Uterus (tissue), 4 donors: ENCODE measurements at places on chromosomes 6 and 20. TPM values are rescaled to one million over a fixed set of nuclear protein-coding genes. Genes with fewer than 3 reads are reported as not detected.

DNA sequence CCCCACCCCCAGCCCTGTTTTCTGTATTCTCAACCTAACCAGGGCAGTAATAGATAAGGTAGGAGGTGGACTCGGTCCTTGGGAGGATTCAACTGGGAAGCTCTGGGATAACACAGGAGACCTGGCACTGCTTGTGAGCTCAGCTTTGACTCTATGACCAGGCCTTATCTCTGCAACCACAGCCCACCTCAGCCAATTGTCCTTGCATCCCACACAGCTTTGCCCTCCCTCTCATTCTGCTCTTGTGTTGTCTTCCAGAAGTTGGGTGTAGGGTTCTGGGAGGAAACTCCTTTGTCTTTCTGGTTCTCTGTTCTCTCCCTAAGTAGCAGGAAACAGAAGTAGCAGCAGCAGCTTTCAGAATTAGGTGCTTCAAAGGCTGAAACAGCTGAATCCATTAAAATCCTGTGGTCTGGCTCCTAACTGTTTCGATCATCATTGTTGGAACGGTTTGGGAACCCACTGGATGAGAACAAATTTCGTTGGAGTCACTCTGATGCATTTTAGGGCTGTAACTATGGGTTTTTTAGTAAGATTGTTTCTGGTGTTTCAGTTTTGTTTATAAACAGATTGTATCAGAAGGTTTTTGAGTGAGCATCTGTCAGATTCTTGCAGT lies 32.4 kb upstream of the SNX9 start:
- no peak for DNase-seq

GRCh38 chr6:142848156-142848555 lies 96.8 kb downstream of the HIVEP2 start:
- DNase-seq = no peak

DNA sequence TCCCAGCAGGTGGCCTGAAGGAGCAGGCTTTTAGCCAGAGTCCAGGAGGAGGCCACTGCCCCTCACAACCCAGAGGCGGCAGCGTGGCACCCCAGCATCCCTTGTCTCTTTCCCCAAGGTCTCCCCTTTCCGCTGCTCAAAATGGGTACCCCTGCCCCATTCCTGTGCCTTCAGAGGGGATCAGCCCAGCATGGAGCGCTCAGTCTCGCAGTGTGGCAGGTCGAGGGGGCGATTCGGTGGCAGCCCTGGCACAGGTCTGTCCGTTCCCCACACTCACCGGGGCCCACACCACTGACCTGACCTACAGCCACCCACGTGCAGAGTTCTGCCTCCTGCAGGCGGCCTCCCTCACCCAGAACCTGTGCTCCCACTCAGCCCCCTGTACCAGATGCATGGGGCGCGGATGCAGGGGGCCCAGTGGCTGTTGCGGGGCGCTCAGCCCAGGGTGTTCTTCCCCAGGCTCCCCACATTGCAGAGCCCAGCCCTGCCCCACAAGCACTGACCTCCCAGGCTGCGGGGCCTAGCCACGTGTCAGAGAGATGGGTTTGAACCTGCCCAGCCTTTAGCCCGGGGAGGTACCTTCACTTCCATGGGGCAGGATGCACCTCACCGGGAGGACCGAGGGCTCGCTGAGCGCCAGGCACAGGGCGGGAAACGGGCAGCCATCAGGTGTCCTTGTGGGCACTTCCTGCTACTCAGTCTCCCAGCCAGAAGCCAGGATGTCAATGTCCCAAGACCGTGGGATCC lies 41.8 kb downstream of the DSTN start:
- DNase-seq = no peak

GRCh38 chr6:96151707-96152106 lies 135.9 kb downstream of the FUT9 start:
- no peak for DNase-seq

DNA sequence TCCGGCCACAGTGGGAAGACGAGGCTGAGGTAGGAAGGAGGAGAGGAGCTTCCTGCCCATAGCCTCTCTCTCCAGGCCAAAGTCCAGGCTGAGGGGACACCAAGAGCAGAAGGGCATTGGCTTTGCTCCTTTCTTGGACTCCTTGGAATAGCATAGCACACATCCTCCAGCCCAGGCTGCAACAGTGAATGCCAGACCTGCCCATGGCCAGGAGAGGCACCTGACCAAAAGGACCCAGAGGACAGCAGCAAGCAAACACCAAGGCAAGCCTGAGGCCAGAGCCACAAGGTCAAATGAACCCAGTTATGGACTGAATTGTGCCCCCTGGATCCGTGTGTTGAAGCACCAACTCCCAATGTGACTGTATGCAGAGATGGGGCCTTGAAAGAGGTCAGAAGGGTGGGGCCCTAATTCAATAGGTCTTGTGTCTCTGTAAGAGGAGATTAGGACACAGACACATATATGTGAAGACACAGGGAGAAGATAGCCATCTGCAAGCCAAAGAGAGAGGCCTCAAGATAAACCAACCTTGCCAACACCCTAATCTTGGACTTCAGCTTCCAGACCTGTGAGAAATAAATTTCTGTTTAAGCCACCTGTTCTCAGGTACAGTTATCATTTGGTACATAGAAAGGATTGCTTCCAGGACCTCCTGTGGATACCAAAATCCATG lies 126.5 kb upstream of the NXT1 start:
- no peak for DNase-seq

DNA sequence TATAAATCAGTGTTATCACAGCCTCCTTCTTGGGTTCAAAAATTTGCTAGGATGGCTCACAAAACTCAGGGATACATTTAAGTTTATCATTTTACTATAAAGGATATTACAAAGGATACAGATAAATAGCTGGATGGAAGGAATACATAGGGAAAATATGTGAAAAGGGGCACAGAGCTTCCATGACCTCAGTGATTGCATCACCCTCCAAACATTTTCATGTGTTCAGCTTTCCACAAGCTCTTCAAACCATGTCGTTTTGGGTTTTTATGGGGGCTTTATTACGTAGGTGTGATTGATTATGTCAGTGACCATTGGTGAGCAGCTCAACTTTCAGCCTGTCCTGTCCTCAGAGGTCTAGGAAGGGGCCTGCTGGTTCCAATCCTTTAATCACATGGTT lies 68.0 kb downstream of the CYB5R4 start:
- no peak for DNase-seq

DNA sequence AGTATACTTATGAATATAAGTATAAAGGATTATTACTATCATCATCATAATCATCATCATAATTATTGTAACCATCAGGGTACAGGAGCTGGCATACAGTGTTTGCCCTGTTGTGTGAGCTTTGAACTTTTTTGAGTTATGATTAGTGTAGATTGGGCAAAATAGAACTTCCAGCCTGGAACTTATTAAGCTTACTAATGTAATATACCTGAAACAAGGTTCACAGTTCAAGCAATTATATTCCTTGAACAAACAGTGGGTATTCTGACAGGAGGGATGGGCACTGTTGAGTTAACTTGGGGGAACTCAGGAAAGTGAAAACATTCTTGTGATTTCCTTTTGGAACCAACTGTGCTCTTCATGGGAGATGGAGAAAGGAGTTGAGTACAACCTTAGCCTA lies 680.0 kb downstream of the DOK5 start:
- no peak for DNase-seq

DNA sequence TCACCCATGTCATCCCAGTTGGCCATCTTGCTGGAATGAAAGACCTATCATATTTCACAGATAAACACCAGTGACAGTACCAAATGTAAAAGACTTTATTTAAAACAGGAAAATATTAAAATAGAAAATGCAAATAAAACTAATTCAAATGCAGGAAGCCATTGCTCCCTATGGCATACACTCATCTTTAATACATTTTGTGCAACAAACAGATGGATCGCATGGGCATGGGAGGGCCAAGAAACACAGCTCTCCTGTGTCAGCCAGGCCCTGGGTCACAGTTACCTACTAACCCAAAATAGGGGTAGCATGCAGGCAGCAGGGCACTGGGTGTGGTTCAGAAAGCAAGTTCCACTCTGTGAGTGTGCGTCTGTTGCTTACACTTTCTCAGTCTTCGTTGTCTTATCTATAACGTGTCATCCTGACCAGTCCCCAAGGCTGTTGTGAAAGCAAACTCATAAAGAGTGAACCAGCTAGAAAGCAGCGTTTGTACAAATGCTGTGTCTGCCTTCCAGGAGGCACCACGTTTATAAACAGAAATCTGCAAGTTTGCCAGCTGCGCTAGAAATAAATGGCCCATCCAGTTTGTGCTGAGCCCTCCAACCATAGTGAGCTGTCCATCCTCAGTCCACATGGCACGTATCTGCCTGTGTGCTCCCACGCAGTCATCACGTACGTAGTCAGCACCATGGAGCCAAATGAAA lies 180.5 kb downstream of the SYNDIG1 start:
- DNase-seq = no peak

- no peak for DNase-seq
Measured at GRCh38 chr6:157753291-157753690, 69.8 kb upstream of the SNX9 start.

DNA sequence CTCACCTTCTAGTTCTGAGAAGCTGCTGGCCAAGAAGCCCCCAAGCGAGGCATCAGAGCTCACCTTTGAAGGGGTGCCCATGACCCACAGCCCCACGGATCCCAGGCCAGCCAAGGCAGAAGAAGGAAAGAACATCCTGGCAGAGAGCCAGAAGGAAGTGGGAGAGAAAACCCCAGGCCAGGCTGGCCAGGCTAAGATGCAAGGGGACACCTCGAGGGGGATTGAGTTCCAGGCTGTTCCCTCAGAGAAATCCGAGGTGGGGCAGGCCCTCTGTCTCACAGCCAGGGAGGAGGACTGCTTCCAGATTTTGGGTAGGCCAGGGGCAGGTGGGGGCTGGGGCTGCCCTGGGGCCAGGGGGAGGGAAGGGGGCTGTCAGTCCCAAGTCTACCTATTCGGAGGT lies 2.3 kb downstream of the MYLK2 start:
- DNase-seq = no peak

DNA sequence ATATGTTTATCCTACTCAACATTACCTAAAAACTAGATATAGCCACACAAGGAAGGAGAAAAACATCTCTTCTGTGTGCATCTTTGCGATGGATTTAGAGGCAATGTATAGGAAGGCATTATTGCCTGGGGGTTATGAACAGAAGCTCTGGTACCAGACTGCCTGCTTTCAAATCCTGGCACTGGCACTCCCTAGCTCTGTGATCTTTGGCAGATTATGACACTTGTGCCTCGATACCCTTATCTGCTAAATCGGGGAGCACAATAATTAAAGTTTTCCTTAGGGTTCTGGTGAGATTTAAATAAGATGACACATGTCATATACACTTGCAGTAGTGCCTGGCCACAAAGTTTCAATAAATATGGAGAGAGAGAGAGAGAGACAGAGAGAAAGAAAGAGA lies 53.3 kb downstream of the SYNE1 start:
- no peak for DNase-seq

- DNase-seq = peak; percentile 52
Measured at GRCh38 chr20:1946762-1947534, 46.9 kb downstream of the PDYN start.

GRCh38 chr20:49915118-49915379 lies 280 bp downstream of the SPATA2 start:
- DNase-seq = no peak

DNA sequence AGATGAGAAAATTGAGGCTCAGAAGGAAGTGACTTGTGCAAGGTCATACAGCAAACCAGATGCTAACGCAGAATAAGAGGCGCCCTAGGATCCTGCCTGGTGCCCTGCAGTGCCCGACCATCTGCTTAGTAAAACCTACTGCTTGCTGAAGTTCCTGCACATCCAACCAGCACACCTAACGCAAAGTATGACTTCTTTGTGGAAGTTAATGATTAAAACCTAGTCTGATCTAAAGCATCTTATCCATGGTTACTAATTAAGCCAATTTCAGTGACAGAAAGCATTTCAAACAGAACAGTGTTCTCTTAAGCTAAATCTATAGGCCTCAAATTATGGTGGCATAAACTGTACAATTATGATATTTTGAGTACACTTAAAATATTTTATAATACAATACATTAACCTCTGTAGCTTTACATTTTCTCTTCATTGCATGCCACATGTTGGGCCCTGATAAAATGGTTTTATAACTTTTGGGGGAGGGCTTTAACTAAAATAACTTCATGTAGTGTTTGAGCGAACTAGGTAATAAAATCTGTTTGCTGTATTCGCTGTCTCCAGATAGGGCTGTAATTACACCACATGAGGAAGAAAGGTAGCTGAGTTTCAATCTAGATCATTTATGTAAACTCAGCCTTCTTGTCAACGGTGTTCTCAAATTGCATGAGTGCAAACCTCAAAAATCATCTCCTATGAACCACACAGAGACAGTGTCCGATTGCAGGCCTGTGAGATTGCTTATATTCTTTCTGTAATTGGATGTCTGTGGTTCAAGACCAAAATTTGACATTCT lies 37.5 kb upstream of the BEND3 start:
- DNase-seq = no peak

- no peak for DNase-seq
Measured at GRCh38 chr6:111423055-111423633, 59.9 kb downstream of the REV3L start.

DNA sequence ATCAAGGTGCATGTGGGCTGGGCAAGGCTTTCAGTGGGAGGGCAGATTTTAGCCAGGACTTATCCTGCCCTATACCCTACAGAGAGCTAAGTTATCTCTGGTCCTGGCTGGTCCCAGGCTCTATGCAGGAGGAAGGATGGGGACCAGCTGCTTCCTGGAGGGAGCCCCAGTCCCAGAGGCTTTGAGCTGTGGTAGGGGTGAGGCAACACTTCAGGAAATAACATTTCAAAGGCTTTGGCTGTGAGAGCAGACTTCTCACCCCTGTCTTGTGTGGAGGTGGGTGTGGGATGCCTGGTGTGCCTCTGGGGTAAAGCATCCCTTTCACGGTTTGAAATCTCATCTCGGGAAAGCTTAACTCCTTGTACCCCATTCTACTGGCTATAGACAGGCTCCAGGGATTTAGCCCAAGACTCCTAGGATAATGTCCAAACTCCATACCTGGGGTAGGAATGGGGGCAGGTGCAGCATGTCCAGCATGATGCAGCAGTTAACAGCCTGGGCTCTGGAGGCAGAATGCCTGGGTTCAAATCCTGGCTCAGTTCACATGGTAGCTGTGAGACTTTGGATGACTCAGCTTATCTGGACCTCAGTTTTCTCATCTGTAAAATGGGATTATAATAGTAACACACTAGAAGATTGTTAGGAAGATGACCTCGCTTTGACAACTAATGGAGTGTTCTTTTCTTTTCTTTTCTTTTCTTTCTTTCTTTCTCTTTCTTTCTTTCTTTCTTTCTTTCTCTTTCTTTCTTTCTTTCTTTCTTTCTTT lies 27.5 kb upstream of the SIRPA start:
- no peak for DNase-seq

GRCh38 chr20:17835240-17835933 lies 133.2 kb downstream of the SNX5 start:
- DNase-seq = peak; percentile 70

- DNase-seq = no peak
Measured at GRCh38 chr20:38021087-38021772, 12.0 kb downstream of the TTI1 start.

- no peak for DNase-seq
Measured at GRCh38 chr20:38132910-38133501, 32.1 kb downstream of the TGM2 start.

Gene SKIC2
- 32.7 TPM for total RNA-seq

Gene GPX5
- not detected for total RNA-seq

Gene SIRPB2
- total RNA-seq = 1.7 TPM

Gene GHRH
- total RNA-seq = not detected

Gene ZNF76
- 18.9 TPM for total RNA-seq

Gene RCAN2
- total RNA-seq = 6.4 TPM

Gene RHAG
- total RNA-seq = 3.2 TPM

Gene PKIB
- 0.59 TPM for total RNA-seq

Gene CD93
- total RNA-seq = 94.2 TPM

Gene BCAS1
- total RNA-seq = not detected

Gene PLA2G7
- total RNA-seq = not detected

Gene SAMD3
- total RNA-seq = 4.9 TPM

Gene BPIFB2
- not detected for total RNA-seq

Gene PARD6B
- 2.0 TPM for total RNA-seq

Gene PGC
- not detected for total RNA-seq

Gene FAM209A
- not detected for total RNA-seq

Gene RBBP9
- 12.5 TPM for total RNA-seq
